GF-D8 (cell line): ENCODE measurements at places on chromosomes 4 and X.

- no peak for DNase-seq
These were observed 17.8 kb downstream of the PDCL2 start for GRCh38 chr4:55574252-55574651.

GRCh38 chrX:97882306-97882705 is 998.6 kb downstream of the RPA4 start:
- no peak for DNase-seq

DNA sequence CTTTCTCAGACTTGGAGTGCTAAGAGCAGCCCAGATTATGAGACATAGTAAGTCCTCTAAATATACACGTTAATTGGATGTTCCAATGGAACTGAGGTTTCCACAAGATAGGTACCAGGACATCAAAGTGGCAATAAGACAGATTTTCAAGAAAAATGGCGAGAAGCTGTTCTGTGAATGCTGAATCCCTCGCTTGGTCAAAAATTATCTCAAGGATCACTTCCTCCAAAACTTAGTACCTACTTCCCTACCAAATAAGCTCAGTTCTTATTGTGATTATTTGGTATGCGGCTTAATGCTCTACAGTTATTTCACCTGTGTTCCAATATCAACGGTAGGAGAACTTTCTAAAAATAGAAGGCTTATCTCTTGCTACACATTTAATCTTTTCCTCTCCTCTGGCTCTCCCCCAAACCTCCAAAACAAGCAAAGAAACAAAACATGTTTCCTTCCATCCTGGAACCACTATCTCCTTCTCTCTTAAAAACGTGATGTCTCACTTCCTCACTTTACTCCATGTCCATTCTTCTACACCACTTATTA is 14.7 kb downstream of the PDGFC start:
- no peak for DNase-seq

DNA sequence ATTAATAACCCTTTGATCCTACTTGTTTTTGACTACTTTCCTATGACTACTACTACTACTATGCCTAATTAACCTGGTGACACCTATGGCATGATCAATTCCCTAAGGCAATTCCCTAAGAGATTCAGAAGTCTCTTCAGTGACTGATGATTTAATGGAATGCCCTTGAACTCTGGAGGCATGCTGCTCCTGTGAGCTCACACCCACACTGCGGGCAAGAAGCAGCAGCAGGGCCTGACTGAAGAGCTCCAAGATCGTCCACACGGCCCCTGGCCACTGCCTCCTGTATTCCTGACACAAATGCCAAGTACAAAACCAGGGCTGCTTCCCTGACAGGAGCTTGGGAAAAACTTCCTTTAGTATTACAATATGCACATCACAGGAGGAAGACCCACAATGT is 74.2 kb upstream of the STS start:
- no peak for DNase-seq

DNA sequence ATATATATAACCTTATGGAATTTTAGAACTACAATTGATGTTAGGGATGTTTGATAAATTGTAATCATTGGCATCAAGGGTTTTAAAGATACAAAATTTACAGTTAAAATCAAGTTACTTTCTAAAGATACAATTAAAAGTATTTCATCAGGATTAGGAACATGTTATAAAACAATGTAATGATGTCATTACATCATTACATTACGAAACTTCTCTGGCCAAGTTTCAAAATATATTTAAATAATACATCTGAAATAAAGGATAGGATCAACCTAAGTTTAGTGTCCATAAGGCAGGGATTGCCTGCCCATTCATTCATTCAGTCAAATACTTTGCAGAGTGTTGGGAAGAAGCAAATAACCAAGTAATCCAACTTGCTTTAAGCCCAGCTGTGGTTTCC is 75.1 kb downstream of the TENM3 start:
- DNase-seq: no peak

DNA sequence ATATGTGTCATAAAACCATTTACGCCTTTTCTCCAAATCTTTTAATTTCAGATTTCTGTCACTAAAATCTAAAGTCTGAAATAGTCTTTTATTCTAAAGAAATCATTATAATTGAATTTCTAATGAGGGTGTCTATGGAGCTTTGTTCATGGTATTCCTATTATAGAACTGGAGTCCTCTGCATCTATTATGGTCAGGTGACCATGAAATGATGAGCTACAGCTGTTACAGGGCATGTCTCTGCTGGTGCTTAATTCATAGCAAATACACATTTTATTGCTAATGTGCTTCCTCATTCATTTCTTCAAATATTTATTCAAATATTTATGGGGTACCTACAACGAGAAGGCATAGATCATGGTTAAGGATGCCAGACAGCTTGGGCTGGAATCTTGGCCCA is 126.1 kb downstream of the NAA11 start:
- no peak for DNase-seq

GRCh38 chr4:183758758-183759447 is 99.8 kb downstream of the TRAPPC11 start:
- DNase-seq: no peak

- no peak for DNase-seq
These were observed 78.9 kb downstream of the IRF2 start for GRCh38 chr4:184395451-184395917.

DNA sequence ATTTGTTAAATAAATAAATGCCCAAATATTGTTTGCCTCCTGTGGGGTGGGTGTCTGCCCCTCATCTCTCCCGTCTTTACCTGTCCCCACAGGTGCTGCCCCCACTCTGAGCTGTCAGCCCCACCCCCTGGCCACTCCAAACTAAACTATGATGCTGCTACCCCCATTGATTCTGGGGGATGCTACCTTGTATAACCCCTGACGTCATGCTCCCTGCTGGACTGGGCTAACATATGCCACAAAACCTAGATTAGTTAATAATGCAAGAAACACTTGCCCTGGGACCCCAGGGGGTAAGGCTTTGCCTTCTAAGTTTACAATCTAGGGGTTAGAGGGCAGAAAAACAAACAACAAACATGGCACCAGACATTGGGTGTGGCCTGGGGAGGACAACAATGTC is 58.6 kb downstream of the MSX1 start:
- DNase-seq: no peak

- no peak for DNase-seq
These were observed 302.4 kb downstream of the FAM47B start for GRCh38 chrX:35244796-35245508.

- DNase-seq: no peak
These were observed 11.3 kb downstream of the SMIM10L2A start for GRCh38 chrX:135432881-135433521.

- DNase-seq: no peak
These were observed 27.5 kb downstream of the CCDC149 start for GRCh38 chr4:24885342-24885741.

GRCh38 chr4:48268956-48269860 is at the start of gene TEC:
TEC (minus strand) TSS chr4:48269838; CDS start chr4:48228614, 41,224 bp downstream.
- peak; percentile 18 for DNase-seq

- DNase-seq: no peak
These were observed 270.6 kb downstream of the TRIML1 start for GRCh38 chr4:188409851-188410250.

GRCh38 chrX:55057675-55058249 is 17.1 kb upstream of the PAGE2B start:
- no peak for DNase-seq

DNA sequence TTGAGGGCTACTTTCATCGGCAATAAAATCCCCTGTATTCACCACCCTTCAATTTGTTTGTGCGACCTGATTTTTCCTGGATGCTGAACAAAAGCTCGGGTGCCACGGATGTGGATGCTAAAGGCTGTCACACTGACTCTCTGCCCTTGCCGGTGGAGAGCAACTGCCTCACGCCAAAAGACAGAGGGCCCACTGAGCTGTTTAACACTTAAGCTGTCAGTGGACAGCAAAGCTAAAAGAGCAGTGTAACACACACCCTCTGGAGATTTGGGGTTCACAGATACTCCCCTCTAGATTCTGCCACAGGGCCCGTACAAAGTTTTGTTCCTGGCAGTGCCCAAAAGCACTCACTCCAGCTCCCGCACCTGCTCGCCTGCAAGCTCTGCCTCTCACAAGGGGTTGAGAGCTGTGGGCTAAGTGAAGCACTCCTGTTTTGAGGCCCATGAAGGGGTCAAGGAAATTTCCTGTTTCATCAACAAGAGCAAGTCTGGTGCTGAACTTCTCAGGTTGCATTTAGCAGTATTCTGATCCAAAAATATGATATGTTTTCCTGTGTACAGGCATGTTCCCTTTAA is 1571.9 kb downstream of the ADGRL3 start:
- DNase-seq: no peak

GRCh38 chr4:120921456-120922380 is 808 bp downstream of the PRDM5 start:
- no peak for DNase-seq

DNA sequence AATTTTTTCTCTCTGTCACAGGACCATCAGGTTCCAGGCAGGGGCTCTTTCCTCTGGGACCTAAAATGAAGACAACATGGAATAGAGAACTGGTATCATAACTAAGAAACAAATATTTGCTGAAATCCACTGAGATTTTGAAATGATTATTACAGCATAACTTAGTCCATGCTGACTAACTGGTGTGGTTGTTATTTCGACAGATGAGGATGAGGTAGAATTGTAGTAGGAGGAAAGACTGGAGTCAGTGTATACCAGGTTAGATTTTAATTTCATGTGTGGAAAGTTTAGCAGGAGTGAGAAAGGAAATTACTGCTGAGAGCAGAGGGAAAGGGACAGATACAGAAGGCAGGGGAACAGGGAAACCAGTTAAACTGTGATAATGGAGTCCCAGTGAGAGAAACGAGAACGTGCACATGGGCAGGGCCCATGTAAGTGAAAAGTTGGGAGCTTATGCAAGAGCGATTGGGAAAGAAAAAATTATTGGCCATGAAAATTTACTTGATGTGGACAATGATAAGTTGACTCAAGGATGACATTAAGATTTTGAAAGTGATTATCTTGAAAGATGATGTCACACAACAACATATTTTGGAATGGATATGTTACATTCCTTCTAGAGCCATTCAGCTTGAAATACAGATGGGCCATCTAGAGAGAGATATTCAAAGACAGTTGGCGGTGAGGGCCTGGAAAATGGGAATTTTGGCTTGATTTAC is 98.7 kb upstream of the DDIT4L start:
- DNase-seq: no peak

DNA sequence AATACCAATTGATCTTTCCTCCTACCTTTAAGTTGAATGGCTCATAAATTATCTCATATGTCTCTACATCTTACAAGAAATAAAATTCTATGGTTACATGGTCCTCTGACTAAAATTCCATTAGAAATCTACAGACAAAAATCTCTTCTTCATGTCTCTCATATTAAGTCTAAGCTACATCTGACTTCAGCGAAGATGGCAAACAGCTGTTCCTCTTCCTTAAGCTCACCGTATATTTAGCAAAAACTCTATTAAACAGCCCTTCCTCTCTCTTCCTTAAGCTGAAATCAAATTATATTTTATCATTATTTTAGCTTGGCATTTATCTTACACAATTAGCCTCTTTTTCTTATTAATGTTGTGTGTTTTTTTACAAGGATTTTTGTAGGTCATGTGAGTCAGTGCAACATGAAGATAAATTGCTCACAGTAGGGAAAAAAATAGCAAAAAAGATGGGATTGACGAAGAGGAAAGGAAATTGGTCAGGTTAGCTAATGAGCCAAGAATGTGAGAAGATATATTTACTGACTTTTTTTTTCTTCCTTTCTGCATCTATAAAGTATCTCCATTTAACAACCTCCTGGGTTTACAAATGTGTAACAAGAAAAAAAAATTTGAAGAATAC is 2412.8 kb downstream of the ARAP2 start:
- DNase-seq: no peak

- DNase-seq: no peak
These were observed 252.6 kb downstream of the ANKRD50 start for GRCh38 chr4:124459941-124460310.

DNA sequence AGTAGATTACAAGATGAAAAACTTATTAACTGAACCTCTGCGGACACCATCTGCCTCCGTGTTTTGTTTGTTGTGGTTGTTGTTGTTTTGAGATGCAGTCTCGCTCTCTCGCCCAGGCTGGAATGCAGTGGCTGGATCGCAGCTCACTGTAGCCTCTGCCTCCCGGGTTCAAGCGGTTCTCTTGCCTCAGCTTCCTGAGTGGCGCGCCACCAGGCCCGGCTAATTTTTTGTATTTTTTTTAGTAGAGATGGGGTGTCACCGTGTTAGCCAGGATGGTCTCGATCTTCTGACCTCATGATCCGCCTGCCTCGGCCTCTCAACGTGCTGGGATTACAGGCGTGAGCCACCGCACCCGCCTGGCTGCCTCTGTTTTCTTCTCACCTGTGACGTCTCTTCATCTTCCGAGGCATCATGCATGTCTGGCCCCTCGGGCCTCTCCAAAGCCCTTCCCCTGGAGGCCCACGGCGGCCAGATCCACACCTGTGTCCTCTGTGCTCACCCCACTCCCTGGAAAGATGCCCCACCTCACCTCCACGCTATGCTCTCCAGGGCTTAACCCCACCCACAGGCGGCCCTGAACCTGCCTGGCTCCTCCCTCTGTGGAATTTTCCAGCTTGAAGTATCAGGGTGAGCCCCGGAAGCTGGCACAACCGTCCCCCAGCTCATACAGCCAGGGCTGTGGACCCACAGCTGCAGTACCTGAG is 77.0 kb upstream of the MXD4 start:
- no peak for DNase-seq

DNA sequence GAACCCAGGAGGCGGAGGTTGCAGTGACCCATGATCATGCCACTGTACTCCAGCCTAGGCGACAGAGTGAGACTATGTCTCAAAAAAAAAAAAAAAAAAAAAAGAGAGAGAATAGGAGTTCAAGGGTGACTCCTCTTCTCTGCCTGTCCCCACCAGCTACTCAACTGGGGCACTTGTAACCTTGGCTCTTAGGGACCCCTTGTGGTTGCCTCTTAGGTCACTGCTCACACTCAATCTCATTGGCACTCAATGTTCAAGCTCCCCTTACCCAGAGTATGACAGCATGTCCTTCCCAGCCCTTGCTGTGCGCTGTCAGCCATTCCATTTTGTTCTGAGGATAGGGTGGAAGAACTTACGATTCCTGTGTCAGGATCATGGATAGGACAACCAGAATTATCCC is 82.4 kb upstream of the BEND4 start:
- DNase-seq: no peak

GRCh38 chr4:136281307-136281706 is 1251.0 kb downstream of the PCDH18 start:
- DNase-seq: no peak

DNA sequence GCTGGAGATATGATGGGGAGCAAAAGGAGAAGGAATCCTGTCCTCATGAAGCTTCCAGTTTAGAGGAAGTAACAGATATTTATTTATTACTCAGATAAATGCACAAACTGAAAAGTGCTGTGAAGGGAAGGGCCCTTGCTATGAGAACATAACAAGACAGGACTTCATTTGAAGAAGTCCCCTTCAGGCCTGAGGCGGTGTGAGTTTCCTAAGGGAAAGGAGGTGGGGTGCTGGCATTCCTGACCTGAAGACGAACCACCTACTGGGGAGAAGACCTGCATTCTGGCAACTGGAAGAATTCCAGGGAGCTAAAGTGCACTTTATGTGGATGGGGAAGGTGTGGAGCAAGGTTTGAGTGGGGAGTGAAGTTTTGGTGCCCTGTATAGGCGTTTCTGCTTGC is 15.9 kb upstream of the SPARCL1 start:
- DNase-seq: no peak
